ENCODE measurements at places on chromosomes 2 and 18.

DNA sequence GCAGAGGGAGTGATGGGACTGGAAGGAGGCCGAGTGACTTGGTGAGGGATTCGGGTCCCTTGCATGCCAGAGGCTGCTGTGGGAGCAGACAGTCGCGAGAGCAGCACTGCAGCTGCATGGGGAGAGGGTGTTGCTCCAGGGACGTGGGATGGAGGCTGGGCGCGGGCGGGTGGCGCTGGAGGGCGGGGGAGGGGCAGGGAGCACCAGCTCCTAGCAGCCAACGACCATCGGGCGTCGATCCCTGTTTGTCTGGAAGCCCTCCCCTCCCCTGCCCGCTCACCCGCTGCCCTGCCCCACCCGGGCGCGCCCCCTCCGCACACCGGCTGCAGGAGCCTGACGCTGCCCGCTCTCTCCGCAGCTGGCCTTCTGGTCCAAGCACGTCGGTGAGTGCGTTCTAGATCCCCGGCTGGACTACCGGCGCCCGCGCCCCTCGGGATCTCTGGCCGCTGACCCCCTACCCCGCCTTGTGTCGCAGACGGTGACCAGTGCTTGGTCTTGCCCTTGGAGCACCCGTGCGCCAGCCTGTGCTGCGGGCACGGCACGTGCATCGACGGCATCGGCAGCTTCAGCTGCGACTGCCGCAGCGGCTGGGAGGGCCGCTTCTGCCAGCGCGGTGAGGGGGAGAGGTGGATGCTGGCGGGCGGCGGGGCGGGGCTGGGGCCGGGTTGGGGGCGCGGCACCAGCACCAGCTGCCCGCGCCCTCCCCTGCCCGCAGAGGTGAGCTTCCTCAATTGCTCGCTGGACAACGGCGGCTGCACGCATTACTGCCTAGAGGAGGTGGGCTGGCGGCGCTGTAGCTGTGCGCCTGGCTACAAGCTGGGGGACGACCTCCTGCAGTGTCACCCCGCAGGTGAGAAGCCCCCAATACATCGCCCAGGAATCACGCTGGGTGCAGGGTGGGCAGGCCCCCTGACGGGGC, 4.6 kb downstream of the PROC start:
- DNase-seq, result no peak

DNA sequence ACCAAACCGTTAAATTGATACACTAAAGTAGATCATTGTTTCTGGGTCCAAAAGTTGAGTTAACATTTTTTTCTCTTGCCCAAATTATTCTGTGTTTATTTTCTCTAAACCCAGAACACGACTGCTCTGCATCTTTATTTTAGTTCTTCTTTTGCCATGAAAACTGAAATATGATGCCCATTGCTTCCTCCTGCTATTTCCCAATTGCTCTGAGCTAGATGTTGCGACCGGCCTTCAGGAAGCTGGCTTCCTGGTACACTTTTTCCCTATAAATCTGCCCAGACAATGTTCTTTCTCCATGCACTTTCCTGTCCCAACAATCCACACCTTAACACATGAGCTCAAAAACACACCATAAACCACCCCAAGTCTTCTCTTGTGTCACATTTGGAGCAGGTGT, 501.4 kb downstream of the FBXO15 start:
- DNase-seq, result no peak

GRCh38 chr2:25349397-25349796, 7.7 kb upstream of the DNMT3A start:
- peak; percentile 47 for DNase-seq

DNA sequence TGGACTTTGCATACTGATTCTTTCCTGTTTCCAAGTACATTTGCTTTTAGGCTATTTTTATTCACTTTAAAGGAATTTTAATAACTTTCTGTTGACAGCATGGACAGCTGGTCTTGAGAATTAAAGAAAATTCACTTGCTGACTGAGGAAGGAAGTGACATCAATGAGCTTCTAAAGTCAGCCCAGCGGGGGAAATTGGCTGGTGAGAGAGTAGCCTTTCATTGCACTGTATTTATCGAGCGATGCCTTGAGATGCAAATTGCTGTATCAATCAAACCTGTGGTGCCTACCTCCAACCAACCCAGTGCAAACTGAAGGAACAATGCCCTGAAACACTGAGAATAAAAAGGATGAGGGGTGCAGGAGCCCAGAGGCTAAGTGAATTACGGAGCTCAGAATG, 91.4 kb upstream of the AQP4 start:
- DNase-seq, result no peak

DNA sequence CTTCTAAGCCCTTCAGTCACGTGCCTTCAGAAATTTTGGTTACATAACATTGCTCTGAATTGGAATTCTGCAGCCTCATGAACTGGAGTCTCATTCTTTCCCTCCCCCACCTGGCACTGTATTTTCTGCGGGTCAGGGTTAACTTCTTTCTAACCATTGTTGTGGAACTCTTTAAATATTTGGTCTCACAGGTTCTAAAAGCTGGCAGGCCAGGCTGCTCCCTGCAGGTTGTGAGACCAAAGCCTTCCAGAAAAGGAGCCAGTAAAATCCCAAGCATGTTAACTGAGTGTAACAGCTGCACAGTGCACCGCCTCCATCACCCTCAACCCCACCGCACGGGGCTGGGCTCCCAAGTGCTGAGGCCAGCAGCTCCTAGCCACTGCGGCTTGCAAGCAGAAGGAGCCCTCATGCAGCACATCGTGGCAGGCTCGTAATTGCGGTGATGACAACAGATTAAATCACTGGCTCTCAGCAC, 174.1 kb upstream of the ALPP start:
- peak; percentile 15 for DNase-seq

DNA sequence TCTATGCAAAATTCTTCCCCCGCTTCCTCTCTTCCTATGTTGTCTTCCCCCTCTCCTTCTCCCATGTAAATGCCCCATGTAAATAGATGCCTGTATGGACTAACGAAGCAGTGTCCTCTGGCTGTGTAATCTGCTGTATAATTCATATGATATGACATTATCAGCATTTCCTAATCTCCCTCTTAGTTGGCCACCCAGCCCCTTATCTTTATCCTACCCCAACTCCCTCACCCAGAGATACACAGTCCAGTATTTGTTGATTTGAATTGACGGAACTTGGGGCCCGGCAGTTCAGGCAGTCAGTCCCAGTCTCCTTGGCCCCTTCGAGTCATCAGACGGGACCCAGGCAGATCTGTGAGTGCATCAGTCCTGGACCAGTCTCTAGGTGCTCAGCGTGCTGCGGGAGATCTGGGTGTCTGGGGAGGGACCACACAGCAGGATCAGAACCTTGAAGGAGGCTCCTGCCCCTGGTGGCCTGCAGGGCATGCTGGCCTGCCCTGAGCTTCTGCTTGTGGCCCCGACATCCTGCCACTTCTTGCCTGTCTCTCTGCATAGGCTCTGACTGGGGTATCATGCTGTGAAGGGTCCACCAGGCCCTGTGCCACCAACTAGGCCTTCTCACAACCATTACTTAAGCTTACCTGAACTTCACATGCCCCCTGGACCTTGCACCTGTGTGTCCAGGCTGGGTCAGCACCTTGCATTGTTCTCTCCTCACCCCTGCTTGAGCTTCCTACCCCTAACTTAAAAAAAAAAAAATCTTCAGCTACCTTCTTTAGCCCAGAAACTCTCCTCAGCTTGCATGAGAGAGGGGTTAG, 88.1 kb upstream of the ATL2 start:
- no peak for DNase-seq

DNA sequence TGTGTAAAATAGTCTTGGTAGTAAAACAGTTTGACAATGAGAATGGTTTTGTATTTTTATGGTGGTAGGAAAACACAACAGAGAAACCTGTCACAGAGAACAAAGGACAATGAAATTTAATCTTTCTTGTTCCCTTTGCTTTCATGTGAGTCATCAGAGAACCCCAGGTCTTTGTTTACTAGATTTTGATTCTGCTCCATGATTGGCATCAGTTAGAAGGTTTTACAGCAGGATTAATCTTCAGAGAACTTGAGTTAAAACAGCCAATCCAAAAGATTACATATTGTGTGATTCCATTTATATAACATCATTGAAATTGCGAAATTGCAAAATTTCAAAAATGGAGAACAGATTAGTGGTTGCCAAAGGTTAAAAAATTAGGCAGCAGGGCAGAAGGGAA, 2.5 kb downstream of the APLF start:
- peak; percentile 39 for DNase-seq

GRCh38 chr2:189191766-189192165, 12.2 kb upstream of the COL5A2 start:
- peak; percentile 41 for DNase-seq

DNA sequence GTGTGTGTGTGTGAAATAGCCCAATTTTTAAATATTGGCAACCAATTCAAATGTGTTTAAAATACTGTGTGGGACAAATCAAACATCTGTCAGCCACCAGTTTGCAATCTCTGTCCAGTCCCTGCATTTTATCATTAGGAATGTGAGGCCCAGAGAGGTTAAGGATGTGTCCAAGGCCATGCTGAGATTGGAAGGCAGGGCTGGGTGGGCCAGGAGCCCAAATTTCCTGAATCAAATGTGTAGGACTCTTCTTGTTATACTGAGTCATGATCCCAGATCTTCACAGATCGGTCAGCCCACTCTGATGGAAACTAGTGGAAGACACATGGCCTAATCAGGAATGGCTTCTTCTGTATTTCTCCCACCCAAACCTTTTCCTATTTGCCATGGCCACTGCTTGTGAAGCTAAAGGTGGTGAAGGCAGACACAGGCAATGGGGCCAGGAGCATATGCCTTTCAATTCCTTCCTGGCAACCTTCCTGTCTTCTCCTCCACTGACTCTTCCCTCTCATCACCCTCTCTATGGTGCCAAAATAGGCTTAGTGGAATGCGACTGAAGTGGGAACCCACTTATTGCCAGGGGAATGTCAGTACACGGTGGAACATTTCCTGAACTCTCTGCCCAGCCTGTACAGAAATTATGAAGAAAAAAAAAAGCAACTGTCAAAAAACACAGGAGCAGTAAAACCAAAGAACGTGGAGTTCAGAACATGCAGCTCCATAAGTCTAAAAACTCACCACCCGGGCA, 35.5 kb downstream of the ZEB2 start:
- no peak for DNase-seq

- no peak for DNase-seq
These were observed 520.1 kb downstream of the PIK3C3 start for GRCh38 chr18:42475157-42475556.

DNA sequence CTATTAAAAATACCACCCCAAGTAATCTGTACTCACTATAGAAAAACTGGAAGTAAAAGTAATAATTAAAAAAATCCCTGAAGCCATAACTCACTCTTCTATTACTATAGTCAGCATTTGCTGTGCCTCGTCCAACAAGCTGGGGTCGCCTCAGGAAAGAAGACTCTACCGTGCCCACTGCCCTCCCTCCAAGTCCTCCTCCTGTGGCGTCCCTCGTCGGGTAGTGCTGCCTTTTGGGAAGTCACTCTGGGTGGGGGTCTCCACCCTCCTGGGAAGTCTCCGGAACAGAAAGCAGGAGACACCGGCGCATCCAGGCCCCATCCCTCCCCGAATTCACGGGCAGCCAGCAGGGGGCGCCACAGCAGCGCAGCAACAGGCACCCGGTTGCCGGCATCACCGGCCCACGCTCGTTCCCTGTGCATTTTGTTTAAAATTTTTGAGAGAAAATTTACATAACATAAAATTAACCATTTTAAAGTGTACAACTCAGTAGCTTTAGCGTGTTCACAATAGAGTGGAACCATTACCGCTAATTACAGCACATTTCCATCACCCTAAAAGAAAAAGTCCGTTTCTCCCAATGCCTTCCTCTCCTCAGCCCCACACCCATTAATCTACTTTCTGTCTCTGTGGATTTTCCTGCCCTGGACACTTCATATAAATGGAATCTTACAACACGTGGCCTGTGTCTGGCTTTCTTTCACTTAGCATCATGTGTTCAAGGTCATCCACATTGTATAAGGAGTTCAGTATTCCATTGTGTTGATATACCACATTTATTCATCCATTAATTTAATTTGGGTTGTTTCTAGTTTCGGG, 62.2 kb downstream of the ADNP2 start:
- DNase-seq, result peak; percentile 63

- no peak for DNase-seq
These were observed 717.9 kb upstream of the SLC8A1 start for GRCh38 chr2:41169744-41170143.

DNA sequence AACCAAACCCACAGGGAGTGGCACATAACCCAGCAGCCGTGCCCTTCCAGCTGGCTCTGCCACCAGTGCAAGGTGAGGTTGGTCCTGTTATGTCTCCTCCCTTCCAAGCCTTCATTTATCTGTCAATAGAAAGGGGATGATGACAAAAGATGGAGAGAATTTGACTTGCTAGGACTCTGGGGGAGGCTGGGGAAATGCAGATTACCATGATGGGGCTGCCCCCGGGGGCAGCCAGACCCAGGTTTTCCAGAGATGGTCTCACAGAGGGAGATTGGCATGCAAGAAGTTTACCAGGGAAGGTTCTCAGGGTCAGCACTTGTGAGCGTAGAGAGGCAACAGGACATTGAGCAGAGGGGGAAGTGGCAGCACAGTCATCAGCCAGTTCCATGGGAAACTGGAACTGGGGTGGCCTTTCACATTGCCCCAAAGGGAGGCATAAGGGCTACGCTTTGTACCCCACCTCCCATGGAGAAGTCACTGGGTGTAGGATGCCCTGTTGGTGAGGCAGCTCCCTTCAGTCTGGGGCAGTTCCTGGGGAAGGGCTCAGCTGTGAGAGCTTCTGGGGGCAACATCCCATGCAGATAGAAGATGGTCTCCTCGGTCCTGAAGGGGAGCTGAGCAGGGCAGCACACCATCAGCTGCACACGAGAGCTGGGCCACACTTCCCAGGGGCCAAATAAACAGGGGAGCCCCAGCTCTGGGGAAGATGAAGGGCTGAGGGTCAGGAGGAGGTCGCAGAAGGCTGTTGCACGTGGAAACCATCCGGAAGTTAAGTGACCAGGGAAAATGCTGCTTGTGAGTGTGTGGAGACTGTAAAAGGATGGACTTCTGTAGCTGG, 117.8 kb upstream of the EPC2 start:
- no peak for DNase-seq

GRCh38 chr18:47120428-47120827, 29.9 kb downstream of the HDHD2 start:
- no peak for DNase-seq

DNA sequence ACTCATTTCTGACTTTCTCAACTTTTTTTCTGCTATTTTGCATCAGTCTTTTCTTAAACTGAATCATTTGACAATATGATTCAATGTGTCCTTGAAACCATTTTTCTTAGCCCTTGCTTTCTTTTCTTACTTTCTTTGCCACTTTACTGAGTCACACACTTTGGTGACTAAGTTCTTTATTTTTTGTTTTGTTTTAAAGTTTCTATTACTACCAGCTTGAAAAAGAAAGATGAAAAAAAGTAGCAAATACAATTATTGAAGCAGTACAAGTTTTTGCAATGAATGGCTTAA, 116.5 kb downstream of the DOCK10 start:
- peak; percentile 44 for DNase-seq

Measured in iris pigment epithelial cell (primary cell).